ENCODE measurements at places on chromosomes 16 and 17.

DNA sequence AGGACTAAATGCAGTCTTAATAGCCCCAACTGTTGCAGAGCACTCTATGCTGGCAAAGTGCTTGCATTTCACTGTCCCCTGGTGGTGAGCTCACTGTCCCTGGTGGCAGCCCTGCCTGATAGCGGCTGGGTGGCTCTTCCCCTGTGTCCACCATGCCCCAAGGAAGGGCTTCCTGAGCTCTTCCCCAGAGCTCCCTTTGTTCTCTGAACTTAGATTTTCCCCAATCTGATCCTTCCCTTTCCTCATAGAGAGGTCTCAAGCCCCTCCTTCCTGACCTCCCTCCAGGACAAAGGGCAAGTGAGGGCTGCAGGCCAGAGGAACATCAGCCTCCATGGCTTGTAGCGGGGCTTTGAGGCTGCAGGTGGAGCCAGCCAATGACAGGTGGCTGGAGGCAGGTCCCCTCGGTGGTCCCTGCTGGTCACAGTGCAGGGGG lies 17.0 kb downstream of the BEAN1 start:
- no peak for DNase-seq

DNA sequence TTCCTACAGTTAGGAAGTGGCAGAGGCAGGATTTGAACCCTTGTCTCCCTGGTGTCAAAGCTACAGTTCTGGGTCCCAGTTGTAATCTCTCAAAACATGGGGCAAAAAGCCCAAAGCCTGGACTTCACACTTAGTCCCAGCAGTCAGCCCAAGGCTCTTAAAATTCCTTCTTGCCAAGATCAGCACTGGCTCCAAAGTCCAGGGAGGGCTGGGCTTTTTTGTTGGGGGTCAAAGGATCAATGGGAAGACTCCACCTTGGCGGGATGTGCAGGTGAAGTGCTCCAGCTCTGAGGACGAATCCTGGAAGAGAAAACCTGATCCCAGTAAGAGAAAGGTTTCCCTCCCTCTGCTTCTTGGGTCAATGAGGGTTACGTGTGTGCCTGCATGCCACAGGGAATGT lies 195.5 kb downstream of the HAPSTR1 start:
- DNase-seq, result no peak

DNA sequence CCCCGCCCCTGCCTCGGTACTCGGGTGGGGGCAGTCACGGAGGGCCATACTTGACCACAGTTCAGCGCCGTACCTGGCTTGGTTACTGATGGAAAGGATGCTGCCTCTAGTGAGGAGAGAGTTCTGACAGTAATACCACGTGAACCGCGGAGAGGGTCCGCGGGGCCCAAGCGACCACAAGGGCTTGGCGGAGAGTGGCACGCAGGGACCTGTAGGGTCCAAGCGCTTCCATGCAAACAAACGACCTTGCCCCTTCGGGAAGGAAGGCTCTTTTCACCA lies 9.2 kb downstream of the KDM6B start:
- DNase-seq, result no peak

GRCh38 chr16:49471038-49471727 lies 97.6 kb downstream of the C16orf78 start:
- no peak for DNase-seq

DNA sequence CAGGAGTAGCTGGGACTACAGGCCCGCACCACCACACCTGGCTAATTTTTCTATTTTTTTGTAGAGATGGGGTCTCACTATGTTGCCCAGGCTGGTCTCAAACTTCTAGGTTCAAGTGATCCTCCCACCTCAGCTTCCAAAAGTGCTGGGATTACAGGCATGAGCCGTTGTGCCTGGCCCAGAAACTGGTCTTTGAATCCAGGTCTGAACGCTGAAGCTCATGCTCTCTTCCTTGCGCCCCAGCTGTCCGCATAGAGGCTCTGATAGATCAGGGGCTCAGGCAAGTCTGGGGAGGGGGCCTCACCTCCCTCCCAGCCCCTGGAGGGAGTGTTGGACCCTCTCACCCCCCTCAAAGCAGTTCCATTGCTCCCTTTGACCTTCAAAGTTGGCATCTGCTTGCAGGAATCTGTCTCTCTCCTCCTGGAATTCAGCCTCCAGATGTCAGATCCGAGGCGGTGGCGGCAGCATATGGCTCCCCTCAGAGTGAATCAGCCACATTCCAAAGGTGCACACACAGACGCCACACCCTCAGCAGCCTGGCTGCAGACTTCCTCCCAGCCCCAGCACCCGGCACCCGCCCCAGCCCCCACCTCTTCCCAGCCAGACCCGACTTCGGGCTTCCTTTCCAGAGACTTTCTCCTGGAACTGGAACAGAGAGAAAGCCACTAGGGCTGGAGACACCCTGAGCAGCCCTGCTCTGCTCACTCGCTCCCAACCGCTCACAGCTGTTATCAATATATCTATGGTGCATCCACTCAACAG lies 16.9 kb upstream of the GLIS2 start:
- DNase-seq, result peak; percentile 92

- DNase-seq, result no peak
These were observed 24.6 kb upstream of the TANC2 start for GRCh38 chr17:62941358-62941991.

GRCh38 chr16:89155851-89156739 lies 15.5 kb upstream of the CDH15 start:
- DNase-seq, result no peak

DNA sequence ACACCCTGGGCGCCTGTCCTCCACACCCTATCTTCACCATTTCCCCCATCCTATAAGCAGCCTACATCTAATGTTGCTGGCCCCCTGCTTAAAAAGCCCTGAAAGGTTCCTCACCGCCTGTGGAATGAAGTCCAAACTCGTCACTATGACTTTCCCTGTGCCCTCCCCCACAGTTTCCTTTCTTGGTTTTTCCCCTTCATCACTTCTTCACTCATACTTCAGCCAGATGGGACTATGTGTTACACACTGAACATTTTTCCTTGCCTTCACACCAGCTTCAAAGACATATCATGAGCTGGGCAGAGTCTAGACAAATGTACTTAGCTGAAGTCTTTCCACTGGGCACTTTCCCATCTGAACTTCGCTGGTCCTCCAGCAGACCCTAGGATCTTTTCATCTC lies 1.5 kb upstream of the MARCHF10 start:
- DNase-seq, result no peak

DNA sequence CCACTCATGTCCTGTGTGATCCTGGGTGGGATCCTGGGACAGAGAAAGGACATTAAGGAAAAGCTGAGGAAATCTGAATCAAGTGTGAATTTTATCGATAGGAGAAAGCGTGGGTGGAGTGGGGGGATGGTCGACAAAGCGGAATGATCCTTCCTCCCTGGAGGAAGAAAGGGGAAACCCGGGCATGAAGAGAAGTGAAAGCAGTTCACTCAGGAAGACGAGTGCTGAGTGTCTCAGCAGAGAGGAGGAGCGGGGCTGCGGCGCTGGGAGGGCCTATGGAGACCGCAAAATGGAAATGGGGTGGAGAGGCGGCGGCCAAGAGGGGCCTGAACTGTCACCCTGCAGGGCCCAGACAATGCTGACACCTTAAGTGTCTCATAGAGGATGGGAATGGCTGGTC lies 8.7 kb downstream of the ZDHHC7 start:
- no peak for DNase-seq

- no peak for DNase-seq
These were observed 1.6 kb upstream of the DECR2 start for GRCh38 chr16:400061-400591.

DNA sequence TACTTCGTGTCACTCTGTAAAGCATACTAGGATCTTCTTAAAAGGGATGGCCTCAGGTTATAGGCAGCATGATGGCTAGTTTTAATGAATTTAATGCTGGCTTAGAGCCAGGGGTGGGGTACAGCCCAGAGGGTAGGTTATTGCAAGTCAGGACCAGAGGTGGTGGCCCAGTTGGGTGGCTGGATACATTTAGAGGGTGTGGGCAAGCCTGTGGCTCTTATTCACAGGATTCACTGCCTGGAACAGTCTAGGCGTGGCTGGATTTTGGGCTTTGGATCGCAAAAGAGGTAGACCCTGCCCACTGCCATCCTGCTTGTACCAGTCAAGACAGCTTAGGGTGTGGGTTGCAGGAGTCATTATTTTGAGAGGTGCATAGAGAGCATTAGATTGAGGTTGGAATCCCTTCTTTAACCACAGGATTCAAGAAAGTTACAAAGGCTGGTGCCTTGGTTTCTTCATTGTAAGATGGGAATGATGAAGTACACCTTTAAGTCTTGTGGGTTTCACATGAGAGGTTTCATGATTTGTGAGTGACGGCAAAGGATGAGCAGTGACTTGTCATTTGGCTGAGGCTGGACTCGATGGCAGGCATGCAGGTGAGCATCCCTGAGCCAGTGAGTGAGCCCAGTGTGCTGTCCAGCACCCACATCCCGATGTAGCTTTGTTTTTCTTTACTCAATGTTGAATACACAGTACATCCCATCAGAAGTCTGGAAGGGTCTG lies 85.2 kb downstream of the KSR1 start:
- no peak for DNase-seq

- DNase-seq, result no peak
These were observed 1.2 kb downstream of the MMP15 start for GRCh38 chr16:58026705-58027160.

GRCh38 chr17:28364665-28365363 lies at the start of gene SEBOX:
TSS of gene SEBOX (minus strand) at chr17:28365199. CDS start at chr17:28365151, 48 bp downstream.
- no peak for DNase-seq

DNA sequence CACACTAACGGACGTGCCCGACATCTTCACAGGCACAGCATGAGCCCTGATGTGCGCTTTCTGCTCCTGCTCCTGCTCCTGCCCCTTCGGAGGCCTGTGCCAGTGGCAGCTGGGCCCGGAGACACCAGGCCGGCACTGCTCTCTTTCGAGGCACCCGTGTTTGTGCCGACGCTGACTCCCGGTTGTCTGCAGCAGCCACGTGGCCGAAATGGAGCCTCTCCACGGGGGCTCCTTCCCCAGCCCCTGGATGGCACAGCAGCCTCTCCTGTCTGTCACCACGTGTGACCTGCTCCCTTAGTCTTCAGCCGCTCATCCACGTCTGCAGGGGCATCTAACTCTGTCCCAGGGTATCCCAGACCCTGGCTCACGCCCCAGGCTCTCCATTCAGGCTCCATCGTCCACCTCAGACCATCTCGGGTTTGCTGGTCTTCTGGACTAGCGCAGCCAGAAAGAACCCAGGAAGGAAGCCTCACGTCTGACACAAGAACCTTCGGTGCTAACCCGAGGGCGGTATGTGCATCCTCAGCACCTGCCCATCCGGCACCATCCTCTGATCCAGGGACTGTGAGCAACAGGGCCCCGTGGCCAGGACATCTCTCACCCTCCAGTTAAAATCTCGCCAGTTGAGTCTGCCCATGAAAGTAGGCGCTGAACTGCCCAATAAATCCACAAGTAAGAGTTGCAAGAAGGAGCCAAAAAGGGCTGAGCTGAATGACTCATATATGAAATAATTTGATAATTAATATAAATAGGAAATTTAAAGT lies 4.2 kb upstream of the RPH3AL start:
- no peak for DNase-seq

GRCh38 chr17:17886726-17887125 lies 49.9 kb upstream of the SREBF1 start:
- DNase-seq, result no peak

DNA sequence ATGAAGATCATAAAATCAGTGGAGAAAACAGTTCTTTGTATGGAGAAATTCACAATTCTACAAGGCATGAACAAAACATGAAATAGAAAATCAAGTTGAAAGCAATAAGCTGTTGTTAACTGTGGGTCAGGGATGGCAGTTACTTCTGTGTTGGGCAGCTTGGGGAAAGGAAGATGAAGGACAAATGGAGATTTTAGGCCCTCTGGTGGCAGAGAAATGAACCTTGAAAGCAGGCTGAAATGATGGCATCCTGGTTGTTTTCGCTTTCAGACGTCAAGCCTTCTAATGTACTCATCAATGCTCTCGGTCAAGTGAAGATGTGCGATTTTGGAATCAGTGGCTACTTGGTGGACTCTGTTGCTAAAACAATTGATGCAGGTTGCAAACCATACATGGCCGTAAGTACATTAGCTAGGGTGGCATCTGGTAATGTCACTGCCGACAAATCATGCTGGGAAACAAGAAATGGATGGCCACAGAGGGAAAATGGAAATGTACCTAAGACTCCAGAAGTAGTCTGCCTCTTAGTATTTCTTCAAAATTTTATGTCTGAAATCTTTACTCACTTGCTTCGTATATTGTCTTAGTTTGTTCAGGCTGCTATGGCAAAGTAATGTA lies 108.9 kb downstream of the MAP2K6 start:
- peak; percentile 34 for DNase-seq

- DNase-seq, result no peak
These were observed 53.9 kb downstream of the TNRC6C start for GRCh38 chr17:78012428-78012827.

- no peak for DNase-seq
These were observed 928 bp downstream of the CASKIN2 start for GRCh38 chr17:75514299-75514918.

DNA sequence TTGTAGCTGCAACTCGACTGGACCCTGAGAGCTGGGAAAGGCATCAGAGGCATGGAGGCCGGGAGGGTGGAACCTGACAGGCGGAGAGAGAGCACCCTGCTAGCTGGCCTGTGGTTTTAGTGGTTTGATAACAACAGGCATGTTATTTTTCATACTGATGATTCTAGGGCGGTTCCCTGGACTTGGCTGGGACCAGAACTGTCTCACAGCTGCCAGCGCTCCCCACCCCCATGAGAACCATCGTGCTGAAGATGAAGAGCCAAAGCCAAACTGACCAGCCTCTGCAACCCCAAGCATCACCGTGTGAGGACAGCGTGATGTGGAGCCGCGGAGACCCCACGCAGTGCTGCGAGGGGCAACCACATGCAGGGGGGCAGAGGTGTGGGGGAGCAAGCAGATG lies 28.5 kb downstream of the MXRA7 start:
- no peak for DNase-seq

- DNase-seq, result no peak
These were observed 56.0 kb downstream of the HLF start for GRCh38 chr17:55320594-55321426.

GRCh38 chr17:57050306-57050705 lies 34.7 kb upstream of the AKAP1 start:
- DNase-seq, result no peak

DNA sequence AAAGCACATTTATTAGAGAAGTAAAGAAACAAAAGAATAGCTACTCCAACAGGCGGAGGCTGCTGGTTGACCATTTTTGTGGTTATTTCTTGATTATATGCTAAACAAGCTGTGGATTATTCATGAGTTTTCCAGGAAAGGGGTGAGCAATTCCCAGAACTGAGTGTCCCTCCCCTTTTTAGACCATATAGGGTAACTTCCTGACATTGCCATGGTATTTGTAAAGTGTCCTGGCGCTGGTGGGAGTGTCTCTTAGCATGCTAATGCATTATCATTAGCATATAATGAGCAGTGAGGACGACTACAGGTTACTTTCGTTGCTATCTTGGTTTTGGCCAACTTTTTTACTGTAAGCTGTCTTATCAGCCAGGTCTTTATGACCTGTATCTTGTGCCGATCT lies 12.2 kb upstream of the HS3ST4 start:
- no peak for DNase-seq

DNA sequence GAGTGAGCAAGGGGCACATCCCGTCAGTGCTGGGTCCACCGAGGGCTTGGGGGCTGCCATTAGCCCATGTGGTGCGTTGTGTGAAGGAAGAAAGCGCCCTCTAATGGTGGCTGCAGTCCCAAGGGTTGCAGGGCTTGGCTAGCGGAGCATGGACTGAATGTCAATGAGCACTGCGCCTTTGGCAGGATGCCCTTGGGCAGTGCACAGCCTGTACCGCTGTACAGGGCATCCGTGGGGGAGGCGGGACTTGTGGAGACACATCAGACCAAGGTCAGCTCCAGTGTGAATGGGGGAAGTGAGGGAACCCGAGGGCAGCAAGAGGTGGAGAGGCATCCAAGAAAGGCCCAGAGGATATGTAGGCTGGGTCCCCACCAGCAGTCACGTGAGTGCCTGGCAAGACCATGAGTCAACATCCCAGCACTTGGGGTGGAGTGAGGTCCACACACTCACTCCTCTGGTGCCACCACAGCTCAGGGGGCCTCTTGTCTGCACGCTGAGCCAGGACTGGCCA lies 75.5 kb upstream of the MED9 start:
- no peak for DNase-seq

Data from amniotic stem cell (primary cell).